ENCODE measurements at places on chromosomes 4 and X.

GRCh38 chrX:28960063-28960462 is 372.8 kb downstream of the IL1RAPL1 start:
- no peak for DNase-seq

DNA sequence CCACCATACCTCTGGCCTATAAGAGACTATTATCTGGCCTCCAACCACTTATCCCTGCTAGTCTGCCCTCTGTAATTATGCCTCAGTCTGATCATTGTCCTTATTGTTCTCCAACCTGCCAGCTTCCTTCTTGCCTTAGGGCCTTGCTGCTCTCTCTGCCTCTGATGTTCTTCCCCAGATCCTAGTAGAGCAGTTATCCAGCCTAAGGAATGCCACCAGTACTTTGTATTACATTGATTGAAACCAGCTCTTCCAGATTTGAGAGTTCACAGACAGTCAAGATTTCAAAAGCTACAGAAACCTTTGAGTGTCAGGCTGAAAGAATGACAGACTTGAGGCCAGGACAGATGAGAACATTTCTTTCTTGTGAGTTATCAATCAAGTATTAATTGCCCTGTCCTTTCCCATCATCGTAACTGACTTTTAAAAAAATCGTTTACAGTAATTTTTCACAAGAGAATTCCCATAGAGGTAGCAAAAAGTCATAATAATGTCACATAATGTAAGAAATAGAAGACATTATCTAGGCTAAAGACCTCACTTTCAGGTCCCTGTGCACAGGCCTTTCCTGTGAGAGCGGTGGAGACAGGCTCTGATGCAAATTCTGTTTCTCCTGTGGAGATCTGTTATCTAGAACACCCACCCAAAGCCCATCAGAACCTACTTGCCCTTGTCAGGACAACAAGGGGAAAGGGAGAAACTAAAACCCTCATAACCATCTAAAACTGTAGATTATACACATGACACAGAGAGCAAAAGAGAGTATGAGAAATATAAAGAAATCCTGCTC is 64.1 kb upstream of the GUCY1A1 start:
- no peak for DNase-seq

- no peak for DNase-seq
These were observed 73.1 kb downstream of the METTL14 start for GRCh38 chr4:118758293-118758692.

DNA sequence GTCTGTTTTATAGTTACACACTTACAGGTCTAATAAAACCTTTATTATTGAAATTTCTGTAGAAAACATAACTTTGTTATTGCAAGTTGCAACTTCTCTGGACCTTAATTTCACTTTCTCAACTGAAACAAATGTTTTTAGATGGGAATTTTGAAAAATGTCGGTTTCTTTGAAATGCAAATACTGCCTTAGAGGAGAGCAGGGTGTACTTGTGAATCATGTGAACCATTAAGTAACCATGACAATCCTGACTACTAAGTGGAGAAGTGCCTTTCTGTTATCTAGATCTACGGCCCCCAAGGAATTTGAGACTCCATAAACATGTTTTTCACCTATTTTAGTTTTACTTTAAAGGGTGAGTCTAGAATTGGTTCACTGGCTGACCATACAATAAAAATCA is 8.5 kb upstream of the ARMCX2 start:
- no peak for DNase-seq

GRCh38 chr4:104531390-104531789 is 36.7 kb upstream of the CXXC4 start:
- DNase-seq: peak; percentile 13

DNA sequence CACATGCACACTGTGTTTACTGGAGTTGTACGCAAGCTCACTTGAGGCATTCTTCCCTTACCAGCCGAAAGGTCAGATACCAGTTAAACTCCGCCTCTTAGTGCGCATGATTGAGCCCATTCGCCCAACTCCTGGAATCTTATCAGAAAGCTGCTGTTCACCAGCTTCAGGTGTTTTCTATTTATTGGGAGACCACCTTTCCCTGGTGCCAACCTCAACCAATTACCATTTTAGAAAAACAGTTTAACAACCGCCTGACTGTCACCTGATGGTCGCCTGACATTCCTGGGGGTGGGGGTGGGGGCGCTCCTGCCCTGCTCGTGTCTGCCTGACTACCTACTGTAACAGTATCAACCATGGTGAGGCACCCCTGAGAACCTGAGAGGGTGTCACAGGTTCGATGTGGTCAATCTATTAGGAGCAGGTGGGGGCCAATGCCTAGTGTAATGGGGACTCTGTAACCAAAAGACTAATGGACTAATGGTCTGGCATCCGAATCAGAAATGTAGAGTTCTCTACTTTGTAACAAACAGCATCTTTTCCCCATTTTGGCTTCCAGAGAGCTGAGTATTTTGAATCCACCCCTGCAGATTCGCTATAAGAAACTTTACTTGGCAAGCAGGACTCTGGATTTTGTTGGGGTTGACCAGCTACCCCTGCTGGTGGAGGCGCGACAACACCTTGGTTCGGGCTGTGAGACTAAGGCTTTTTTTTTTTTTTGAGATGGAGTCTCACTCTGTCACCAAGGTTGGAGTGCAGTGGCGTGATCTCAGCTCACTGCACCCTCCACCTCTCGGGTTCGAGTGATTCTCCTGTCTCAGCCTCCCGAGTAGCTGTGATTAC is 58.2 kb upstream of the ZNF157 start:
- peak; percentile 52 for DNase-seq

DNA sequence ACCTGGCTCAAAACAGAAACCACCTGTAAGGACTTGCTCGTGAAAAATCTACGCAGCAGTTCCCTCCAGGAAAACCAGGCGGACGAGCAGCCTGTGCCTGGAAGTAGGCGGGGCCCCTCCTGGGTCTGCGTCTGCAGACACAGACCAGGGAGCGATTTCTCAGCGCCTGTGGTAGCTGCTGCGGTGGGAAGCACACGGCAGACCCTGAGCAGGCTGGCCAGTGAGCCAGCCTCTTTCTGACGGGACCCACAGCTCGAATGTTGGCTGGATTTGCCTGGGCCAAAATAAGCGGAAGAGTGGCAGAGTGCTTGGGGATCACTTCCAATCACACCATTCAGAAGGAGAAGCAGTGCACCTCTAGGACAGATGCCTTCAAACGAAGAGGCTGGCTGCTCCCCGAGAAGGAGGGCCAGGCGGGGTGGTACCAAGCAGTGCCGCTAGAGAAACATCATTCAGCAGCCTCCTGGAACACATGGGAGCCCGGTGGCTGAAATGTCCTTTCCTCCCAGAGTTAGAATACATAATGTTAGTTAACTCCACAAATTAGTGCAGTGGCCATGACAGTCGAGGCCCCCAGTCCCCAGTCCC is 85.9 kb downstream of the GATB start:
- peak; percentile 88 for DNase-seq

DNA sequence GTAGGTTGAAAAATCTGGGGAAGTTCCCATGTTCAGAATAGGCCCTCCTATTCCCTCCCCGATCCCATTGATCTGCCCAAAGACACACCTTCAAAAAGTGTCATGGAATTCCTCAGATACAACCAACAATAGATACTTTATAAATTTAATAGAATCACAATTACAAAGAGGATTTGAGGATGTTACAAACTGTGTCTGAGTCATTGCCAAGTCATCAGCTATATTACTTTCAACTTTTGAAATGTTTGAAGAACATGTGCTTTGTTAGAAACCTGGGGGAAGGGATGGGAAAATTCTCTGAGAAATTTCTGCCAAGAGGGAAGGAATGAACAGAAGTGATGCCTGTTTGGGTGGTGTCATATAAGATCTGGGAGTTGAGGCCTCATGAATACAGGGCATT is 46.7 kb downstream of the KCNIP4 start:
- DNase-seq: no peak

DNA sequence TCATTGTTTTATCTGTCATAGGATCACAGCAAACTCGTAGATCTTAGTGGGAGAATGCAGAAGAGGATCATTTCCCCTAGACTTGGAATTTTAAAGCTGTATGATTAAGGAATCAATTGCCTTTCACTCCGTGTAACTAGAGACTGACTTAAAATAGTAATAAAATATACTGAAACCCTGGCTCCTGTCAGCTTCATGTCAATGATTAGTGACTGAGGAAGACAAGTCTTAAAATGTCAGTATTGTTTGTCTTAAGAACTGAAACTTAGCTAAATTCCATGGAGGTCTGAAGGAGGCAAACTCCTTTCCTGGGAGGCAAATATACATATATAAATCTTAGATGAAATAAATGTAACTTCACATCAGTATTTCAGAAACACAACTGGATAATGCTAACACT is 1016.7 kb upstream of the PCDH10 start:
- no peak for DNase-seq

DNA sequence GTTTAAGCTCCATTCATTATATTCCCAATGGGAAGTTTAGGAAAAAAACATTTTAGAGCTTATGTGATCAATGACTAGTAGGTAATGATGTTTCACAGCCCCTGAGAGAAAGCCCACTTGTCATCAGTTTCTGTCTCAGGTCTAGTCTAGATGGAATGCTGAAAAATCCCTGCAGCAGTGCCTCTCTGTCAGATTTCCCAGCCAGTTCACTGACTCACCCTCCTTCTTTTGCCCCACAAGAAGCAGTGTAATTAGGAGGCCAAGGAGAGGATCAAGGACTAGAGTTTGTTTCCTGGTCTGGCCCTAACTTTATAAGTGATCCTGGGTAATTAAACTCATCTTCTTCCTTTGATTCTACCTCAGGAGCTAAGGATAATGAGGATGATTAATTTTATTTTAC is 118.7 kb upstream of the ANXA3 start:
- no peak for DNase-seq

GRCh38 chr4:141501931-141502330 is 134.5 kb upstream of the IL15 start:
- DNase-seq: no peak

DNA sequence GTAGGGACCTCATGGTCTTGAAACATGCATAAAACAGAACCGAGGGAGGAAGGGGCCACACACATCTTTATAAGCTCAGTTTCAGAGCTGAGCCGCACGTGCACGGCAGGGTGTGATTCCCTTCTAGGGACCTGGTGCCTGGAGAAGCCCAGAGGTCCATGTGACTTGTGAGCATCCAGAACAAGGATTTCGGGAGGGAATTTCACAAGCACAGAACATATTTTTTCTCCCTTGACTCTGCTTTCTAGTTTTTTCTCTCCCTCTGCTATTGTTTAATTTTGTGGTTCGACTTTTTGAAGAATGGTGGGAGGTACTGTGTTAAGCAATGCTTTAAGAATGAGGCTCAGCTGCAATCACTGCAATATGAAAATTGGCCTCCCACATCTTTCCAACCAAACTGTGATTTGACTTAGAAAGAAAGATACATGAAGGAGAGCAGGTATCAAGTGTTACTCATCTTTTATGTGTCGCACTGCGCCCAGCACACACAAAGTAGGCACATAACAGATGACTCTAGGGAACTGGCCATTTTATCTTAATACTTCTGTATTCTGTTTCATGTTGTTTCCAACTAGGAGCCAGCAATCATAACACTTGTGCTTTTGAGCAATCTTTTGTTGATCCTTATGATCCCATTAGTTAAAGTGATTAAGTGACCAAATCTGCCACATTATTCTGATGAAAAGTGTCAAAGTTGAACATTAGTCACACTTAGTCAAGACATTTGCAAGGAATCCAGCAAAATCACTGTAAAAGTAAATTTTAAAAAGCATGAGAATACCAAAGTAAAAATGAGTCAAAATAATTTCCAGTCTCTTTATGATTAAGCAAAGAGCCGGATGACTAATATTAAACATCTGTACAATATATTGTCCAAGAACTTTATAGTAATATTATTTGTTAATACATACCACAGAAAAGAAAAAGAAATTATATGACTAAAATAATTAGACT is 86.4 kb downstream of the SHISA3 start:
- DNase-seq: no peak

GRCh38 chr4:114694770-114695169 is 96.2 kb downstream of the UGT8 start:
- DNase-seq: peak; percentile 46

GRCh38 chrX:104113222-104113965 is 1.1 kb downstream of the ZCCHC18 start:
- peak; percentile 83 for DNase-seq

- peak; percentile 85 for DNase-seq
These were observed 3.7 kb upstream of the C4orf36 start for GRCh38 chr4:86895692-86896488.

DNA sequence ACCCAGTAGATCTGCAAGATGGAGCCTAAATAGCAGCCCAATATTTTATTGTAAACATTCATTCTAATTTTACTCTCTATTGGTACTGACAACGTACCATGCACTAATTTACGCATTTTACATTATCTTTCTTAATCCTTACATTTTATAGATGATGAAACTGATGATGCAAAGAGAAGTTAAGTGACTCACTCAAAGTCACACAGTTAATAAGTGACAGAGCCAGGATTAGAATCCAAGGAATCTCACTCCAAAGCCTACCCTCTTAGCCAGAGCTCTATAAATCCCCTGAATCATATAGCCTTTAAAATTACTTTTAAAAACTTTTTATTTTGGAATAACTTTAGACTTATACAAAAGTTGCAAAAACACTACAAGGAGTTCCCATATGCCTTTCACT is 37.6 kb downstream of the PHKA1 start:
- DNase-seq: no peak

DNA sequence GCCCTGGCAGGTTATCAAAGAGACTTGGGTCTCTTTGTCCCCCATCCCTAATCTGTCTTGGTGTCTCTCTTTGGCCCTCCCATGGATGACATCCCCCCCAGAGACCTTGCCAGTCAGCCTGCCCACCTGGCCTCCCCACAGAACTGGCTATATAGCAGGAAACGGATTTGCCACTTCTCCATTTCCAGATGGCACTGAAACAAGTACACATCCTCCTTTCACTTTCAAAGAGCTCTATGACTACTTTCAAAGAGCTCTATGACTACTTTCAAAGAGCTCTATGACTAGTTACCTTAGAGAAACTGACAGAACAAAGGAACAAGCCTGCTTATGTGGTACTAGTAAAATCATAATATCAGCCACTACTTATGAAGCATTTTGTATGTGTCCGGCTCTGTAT is 175.3 kb downstream of the MAML3 start:
- DNase-seq: no peak

DNA sequence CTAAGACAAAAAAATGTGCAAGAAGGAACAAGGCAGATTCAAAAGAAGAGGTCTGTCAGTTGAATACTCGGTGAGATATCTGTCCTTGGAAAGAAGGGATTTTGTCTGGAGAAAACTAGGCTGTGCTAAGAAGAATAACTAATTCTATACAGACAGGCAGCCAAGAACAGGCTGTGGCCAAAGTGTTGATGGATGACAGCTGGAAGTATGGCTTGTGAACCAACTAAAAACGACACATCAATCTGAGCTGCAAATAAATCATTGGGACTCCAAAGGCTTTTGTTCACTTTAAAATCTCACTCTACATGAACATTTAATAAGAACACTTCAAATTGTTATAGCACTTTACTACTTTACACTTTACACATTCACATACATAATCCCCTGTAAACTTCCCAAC is 70.5 kb upstream of the IGSF1 start:
- no peak for DNase-seq

DNA sequence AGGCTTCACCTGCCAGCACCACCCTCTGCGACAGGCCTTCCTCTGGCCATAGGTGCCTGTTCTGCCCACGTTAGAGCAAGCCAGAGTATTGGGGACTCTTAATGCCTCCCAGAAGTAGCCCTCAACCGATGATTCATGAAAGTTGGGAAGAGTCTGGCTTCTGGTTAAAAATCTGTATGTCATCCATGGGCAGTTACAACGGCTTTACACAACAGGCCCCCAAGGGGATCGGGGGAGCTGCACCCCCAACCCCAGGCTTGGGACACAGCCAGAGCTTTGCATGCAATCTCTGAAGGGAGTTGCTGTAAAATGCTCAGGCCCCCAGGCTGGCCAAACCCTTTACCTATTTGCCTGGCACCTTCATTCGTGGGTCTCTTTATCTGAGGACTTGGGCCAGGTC is 5.4 kb upstream of the CYTL1 start:
- DNase-seq: no peak

GRCh38 chrX:132452911-132453550 is 35.8 kb downstream of the MBNL3 start:
- DNase-seq: no peak
